ENCODE measurements at places on chromosomes 11 and 22.

GRCh38 chr11:123473941-123474677 is 44.0 kb downstream of the GRAMD1B start:
- DNase-seq: no peak

GRCh38 chr22:23053051-23053707 is 17.1 kb upstream of the GNAZ start:
- no peak for DNase-seq

GRCh38 chr11:119065369-119065768 is 2.2 kb upstream of the VPS11 start:
- peak; percentile 37 for DNase-seq

GRCh38 chr22:47067911-47068625 is 305.6 kb downstream of the TBC1D22A start:
- DNase-seq: no peak

- DNase-seq: peak; percentile 43
Observed at GRCh38 chr11:60914633-60915247, 782 bp downstream of the TMEM109 start.

DNA sequence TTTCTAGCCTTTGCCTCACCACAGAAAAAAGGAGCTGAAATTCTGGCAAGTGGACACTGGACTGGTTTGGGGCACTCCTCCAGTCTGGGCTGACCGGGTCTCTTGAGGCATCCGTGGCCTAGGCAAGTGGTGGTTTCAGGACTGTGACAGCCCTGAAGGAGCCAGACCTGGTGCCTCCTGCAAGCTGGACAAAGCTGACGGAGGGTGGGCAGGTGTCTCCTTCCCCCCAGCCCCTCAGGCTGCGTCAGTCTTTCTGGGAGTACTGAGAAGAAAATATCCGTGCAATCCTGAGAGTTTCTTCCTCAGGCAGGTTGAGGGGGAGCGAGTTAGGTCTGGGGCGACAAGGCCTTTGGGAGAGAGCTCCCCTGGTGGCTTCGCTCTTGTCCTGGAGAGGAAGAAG is 4.3 kb upstream of the UCP3 start:
- DNase-seq: no peak

DNA sequence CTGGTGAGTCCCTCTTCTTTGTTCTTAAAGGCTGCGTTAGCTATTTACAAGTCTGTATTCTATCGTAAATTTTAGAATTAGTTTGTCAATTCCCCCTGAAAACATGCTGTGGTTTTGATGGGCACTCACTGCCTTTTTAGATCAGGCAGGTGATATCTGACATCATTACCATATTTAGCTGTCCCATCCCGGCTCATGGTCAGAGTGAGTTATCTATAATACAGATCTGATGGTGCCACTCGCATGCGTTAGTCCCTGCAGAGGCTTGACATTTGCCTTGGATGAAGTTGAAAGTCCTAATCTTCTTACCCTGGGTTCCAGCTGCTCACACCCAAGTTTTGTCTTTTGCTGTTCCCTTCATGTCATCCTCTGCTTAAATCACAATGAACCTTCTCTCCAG is 150.5 kb upstream of the NARS2 start:
- no peak for DNase-seq

DNA sequence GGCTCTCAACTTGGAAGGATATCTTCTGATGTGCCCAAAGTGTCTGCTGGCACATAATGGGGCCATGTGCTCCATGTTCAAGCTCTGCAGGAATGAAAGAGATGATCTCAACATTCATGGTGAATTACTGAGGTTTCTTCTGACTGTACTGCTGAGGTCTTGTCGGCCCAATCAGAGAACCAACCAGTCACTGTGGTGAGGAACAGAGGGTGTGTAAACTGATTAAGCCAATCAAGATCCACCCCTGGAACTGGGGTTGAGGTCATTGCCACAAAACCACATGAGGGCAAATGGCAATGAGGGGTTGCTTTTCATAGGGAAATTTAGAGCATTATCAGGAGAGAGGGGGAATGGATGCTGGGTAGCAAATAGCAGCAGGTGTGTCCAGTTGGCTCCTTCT is 152.3 kb upstream of the RAG2 start:
- no peak for DNase-seq

DNA sequence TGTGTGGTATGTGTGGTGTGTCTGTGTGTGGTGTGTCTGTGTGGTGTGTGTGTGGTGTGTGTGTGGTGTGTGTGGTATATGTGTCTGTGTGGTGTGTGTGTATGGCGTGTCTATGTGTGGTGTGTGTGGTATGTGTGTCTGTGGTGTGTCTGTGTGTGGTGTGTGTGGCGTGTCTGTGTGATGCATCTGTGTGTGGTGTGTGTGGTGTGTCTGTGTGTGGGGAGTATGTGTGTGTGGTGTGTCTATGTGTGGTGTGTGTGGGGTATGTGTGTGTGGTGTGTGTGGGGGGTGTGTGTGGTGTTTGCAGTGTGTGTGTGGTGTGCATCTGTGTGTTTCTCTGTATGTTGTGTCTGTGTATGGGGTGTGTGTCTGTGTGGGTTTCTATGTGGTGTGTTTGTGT is 7.8 kb upstream of the PVALB start:
- DNase-seq: no peak

- no peak for DNase-seq
Observed at GRCh38 chr11:115084231-115084630, 405.9 kb downstream of the NXPE2 start.

DNA sequence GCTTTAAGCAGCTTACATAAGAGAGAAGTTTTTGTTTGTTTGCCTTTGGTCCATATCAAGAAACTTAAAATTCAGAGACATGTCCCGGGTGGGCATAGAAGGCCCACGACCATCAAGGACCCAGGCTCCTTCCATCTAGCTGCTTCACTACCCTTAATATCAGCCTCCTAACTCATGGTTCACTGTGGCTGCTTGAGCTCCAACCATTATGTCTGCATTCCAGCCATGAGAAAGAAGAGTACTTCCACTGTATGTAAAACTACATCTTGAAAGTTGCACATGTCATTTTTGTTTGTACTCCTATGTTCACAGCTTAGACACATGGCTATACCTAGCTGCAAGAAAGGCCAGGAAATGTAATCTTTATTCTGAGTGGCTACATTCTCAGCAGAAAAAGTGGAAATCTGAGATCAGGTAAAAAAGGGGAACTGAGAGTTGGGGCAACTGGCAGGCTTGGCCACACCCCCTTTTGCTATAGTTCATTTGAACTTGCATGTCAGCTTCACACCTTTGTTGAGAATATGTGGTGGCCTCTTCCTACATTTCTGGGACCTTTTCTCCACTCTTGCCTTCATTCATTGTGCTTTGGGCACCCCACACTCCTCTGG is 81.3 kb upstream of the TP53I11 start:
- no peak for DNase-seq
